Right ventricle myocardium inferior (tissue), 1 donor: ENCODE measurements at places on chromosomes 12 and 14.

GRCh38 chr12:124759841-124760503 lies 103.7 kb downstream of the SCARB1 start:
- no peak for DNase-seq

DNA sequence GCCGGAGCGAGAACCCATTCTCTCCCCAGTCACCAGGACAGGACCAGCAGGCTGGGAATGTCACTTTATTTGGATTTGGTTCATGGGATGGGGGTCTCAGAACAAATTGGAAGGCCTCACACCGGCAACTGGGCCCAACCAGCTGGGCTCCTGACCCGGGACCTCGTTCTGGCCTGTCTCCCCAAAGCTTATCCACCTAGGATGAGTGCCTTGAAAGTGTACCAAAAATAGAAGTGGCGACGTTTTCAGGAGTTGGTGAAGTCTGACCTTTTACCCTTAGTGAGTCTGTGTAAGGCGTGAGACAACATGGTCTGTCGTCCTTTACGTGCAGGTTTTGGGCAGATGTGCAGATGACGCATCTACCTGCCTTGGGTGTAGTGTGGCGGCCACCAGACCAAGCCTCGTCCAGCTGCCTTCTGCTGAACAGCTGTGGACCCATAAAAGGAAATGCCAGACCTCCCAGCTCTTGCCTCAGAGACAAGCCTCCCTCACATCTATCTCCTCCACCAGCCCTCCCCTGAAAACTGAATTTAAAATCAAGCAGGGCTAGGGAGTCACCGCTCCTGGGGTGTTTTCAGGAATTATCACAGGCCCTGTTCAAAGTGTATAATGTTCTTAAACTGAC lies 36.6 kb upstream of the CLMN start:
- no peak for DNase-seq

GRCh38 chr12:5912011-5912410 lies 33.0 kb downstream of the ANO2 start:
- DNase-seq, result no peak

- DNase-seq, result no peak
These were observed 39.2 kb downstream of the BCAT1 start for GRCh38 chr12:24909667-24910066.

GRCh38 chr12:5524769-5525436 lies 93.0 kb downstream of the NTF3 start:
- DNase-seq, result no peak

DNA sequence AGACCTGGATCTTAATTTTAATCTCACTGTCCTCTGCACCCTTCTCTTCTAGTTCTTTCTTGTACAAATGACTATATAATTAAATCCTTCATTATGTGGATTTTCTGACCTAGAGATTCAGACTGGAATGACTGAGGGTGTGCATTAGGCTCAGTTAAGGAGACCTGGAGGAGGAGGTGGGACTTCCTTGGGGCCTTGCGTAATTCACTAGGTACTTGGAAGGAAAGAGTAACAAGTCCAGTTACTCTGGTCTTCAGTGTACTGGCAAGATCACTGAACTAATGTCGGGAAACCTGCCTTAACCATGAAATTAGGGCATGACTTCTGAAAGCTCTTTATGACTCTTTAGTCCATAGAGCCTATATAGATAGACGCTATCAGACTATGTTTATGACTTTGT lies 441.4 kb downstream of the EGLN3 start:
- DNase-seq, result no peak

GRCh38 chr12:127861406-127861805 lies 405.6 kb upstream of the TMEM132C start:
- no peak for DNase-seq

- no peak for DNase-seq
These were observed 24.8 kb downstream of the KLRK1 start for GRCh38 chr12:10364815-10365622.

DNA sequence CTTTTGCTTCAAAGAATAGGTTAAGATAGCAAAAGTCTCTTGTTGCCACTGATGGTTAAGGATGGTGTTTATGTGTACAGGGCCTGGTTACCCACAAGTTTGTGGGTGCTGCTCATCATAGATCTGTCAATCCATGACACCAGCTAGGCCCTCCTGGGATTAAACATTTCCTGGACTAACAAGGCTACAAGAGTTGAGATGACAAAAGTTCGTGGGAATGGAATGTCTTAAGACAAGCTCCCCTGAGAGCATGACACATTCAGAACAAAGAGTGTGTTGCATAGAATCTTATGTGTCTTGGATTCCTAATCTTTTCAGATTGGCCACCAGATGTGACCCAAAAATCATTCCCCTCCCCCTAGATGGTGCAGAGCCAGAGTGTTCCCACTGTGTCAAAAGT lies 592.5 kb upstream of the USP15 start:
- DNase-seq, result no peak

DNA sequence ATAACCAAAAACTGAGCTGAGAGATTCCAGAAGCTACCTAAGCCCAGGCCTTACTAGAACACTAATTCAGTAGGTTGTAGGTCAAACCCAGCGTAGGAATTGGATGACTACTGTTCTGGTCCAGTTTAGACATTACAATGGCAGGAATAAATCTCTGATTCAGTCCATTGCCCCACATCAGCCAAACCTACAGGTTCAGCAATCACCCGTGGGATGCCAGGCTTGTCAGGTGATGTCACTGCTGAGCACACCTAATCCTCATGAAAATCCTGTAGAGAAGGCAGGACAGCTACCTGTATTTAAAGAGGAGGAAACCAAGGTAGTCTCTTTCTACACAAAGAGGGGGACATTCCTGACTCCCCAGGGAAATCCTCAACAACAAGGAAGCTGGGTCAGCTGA lies 63.7 kb downstream of the RFX4 start:
- DNase-seq, result no peak

DNA sequence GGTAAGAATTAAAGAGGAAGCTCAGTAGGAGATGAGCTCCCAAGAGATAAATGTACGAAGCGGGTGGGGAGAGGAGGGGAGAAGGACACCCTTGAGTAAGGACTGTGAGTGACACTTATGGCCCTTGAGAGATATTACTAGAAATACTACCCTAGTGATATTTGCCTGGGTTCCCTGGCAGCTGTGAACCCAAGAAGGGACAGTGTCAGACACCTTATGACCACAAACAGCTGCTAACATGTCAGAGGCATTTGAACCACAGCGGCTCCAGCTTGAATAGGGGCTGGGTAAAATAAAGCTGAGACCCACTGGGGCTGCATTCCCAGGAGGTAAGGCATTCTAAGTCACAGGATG lies 19.6 kb upstream of the SLC6A12 start:
- DNase-seq, result no peak

GRCh38 chr12:33187409-33187808 lies 252.2 kb downstream of the SYT10 start:
- no peak for DNase-seq

DNA sequence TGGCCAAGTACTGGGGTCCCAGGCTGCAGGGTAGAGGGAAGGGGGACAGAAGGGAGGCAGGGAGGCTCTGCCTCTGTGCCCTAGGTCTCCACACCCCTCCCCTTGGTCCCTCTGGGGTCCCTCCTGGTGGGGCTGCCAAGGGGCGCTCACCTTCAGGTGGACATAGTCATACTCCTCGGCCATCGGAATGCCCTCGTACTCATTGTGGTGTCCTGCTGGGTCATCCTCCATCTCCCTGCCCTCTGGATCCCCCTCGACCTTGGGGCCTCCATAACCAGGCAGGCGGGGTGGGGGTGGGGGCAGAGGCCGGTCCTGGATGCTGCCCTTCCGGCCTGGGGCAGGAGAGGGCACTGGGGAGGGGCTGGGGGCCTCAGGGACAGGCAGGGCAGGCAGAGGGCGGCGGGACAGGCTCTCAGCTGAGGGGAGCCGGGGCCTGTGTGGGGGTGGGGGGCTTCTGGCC lies 5.8 kb downstream of the EFS start:
- DNase-seq, result peak; percentile 62

DNA sequence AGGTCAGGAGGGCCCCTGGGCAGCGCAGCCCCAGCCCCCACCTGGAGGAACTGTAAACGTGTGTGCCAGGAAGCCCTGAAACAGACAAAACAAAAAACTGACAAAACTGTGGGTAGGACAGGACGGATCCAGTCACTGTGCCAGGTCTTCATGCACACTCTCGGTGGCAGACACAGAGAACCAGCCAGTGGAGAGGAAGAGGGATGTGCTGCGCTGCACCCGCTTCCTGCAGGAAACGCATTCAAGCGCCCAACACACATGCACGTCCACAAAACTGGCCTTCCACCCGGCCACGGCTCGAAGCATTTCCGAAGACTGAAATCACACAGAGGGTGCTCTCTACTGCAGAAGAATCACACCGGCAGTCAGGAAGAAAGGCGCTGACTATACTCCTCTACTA lies 16.9 kb downstream of the BRF1 start:
- DNase-seq, result no peak

- no peak for DNase-seq
These were observed 12.3 kb upstream of the SLC35E3 start for GRCh38 chr12:68733661-68734071.

DNA sequence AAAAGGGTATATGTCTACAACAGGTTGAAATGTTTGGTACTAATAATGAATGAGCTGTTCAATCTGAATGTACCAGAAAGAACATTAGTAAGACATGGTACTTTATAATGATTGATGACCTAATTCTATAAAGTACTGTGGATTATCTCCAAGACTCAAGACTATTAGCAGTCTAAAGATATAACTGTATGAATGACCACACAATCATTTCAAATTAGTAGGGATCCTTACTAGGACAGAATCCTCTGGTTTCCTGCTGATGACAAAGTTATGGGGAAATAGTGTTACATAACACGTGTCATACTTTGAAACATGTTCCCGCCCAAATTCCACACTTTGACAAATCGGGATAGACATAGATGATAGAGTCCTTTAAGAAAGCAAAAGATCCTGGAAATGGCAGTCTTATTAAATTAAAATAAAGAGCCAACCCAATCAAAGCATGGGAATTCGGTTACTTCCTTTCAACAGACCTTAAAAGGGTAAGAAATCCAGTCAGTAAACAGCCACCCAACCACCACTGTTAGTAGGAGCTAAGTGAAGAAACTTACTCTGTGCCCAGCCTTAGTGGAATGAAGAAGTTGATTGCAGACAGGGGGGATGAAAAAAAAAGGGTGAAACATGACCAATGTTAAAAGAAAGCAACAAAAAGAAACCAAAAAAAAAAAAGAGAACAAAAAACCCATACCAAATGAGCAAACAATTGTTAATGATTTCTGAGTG lies 2.8 kb downstream of the VPS29 start:
- no peak for DNase-seq

DNA sequence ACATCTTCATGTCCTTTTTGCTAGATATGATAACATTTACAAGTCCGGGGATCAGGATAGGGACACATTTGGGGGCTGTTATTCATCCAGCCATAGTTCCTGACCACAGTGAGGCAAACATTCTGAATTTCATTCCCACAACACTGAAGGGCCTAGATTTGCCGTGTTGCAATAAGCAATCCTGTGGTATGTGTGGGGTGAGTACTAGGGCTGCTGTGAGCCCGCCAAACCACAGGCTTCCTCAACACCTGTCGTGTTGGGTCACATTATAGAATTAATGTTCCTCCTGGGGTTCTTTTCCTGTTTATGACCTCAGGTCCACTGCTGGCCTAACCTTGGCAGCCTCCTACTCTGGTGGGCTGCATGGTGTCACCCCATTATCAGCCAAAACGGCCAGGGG lies 119.2 kb downstream of the TBC1D30 start:
- no peak for DNase-seq

- no peak for DNase-seq
These were observed 930.6 kb upstream of the TMEM132C start for GRCh38 chr12:127336416-127336815.

DNA sequence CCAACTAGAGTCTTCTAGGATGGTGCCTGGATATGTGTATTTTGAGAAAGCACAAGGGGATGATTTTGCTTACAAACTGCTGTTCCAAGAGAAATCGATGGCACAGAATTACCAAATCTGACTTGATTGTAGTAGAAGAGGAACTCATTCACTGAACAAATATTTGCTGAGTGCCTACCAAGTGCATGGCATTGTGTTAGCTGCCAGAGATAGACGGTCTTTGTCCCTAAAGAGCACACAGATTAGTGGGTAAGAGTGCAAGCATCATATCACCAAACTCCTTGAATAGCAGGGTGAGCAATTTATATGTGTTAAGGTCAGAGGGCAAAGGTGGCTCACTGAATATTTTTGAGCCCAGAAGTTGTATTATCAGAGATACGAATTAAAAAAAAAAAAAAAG lies 3.5 kb upstream of the FOXN3 start:
- no peak for DNase-seq

DNA sequence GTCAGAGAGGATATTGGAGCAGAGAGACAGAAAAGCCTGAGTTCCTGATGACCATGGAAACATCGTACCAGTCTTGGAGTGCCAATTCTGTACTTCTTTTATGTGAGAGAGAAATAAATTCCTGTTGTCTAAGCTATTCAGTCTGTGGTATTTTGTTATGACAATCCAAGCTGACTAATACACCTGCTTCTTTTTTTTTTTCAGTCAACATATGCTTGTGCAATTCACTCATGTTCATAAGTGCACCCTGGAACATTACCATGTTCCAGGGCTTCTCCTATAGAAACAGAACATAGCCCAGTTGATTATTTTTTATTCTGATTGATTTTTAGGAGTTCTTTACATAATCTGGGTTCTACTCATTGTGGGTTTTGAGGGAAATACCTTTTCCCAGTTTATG lies 1.7 kb upstream of the CHPT1 start:
- no peak for DNase-seq

DNA sequence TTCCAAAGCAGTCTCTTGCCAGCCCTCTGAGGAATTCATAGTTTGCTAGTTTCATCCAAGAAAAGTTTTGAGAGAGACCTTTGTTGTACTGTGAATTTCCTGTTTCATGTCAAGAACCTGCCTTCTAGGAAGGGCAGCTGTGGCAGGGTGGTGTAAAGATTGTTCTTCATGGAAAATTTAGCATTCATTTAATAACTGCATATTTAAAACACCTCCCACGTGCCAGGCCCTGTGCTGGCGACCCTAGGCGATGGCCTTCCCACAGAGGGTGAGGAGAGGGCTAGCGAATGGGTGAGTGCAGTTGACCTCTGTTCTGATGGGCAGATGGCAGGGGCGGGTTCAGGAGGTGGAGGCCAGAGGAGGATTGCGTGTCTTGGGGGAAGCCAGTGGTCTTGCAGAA lies 43.2 kb downstream of the MLXIP start:
- no peak for DNase-seq

- DNase-seq, result peak; percentile 43
These were observed at the start of gene CLEC2B for GRCh38 chr12:9869307-9870161. TSS of gene CLEC2B (minus strand) at chr12:9869354.

- no peak for DNase-seq
These were observed 93.7 kb downstream of the KCNMB4 start for GRCh38 chr12:70459786-70460185.

DNA sequence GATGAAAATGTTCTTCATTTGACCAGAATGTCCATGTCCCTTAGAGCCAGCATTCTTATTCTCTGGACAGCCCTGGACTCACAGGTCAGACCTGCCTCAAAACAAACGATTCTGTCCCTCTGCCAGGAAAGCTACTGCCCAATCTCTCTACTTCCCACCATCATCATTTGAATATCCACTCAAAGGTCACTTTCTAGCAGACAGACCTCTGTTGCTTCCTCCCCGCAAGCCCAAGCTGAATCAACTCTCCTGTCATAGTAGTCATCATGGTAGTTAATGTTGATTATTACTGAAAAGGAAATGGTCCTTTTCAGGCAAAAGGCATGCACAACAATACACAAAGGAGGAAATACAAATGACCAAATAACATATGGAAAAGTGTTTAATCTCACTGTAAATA lies 39.6 kb upstream of the CPM start:
- DNase-seq, result no peak

GRCh38 chr12:76199808-76200207 lies 115.3 kb upstream of the NAP1L1 start:
- no peak for DNase-seq

- no peak for DNase-seq
These were observed 126.9 kb downstream of the KTN1 start for GRCh38 chr14:55706893-55707292.
